ENCODE measurements at places on chromosomes 3 and 15.

- peak; percentile 79 for DNase-seq
These were observed 30.2 kb upstream of the USP3 start for GRCh38 chr15:63473999-63474809.

- DNase-seq, result no peak
These were observed 107.2 kb upstream of the RASGRP1 start for GRCh38 chr15:38671675-38672254.

GRCh38 chr3:191148131-191148530 is 50.9 kb upstream of the OSTN start:
- no peak for DNase-seq

- no peak for DNase-seq
These were observed 23.1 kb downstream of the LRRC31 start for GRCh38 chr3:169846458-169847193.

GRCh38 chr3:161263057-161263456 is 41.9 kb downstream of the NMD3 start:
- DNase-seq, result no peak

- no peak for DNase-seq
These were observed 944.3 kb downstream of the NTRK3 start for GRCh38 chr15:87312221-87312620.

GRCh38 chr3:15766406-15766805 is 31.4 kb downstream of the ANKRD28 start:
- no peak for DNase-seq

DNA sequence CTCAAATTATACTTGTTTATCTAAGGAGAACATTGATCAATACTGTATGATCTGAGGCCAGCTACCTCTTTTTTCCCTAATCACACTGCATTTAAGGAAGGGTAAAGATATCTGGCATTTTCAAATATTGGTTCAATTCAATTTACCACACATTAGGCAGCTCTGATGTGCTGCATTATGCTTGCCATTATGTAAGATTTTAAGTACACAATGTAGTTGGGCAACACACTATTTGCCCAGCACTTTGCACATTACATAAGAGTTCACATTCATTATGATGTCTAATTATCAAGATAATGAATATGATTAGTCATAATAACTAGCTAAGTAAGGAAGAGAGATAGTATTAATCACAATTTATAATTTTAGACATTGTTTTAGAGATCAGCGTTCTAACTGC is 196.3 kb downstream of the BCHE start:
- DNase-seq, result peak; percentile 87

GRCh38 chr3:58151637-58152036 is 59.1 kb downstream of the DNASE1L3 start:
- no peak for DNase-seq

DNA sequence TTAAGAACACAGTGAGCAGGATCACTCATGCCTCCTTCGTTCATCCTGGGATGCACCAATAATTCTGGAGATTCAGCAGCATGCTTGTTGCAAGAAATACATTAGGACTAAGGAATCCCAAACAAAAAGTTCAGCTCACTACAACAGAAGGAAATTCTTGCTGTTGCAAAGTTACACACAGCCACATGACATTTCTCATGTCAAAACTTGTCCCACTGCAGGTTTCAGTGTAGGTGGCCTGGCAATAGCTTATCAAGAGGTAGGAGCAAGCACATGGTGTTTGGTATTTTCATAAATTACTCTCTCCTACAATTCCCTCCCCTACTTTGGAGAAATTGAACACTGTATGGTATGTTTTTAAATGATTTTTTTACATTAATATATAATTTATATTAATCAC is 399.6 kb upstream of the EPHA3 start:
- no peak for DNase-seq

DNA sequence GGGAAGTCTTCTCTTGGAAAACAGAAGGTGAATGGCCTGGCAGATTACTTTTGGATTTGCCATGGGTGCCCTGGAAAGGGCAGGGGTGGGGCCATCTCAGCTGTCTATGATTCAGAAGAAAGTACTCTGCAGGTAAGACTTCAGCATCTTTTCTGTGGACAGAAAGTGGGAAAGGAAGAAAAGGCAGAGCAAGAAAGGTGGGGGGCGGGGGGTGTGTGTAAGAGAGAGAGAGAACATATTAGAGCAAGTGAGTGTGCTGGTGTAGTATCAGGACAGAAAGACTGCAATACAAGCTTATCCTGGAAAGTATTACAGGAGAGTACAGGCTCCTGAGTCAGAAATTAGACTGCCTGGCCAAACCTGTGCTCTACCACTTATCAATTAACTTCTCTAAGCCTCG is 5.5 kb downstream of the TAGLN3 start:
- no peak for DNase-seq

GRCh38 chr3:193271101-193271840 is 30.2 kb downstream of the PLAAT1 start:
- no peak for DNase-seq

GRCh38 chr3:151579571-151580270 is 118.9 kb upstream of the IGSF10 start:
- DNase-seq, result no peak

DNA sequence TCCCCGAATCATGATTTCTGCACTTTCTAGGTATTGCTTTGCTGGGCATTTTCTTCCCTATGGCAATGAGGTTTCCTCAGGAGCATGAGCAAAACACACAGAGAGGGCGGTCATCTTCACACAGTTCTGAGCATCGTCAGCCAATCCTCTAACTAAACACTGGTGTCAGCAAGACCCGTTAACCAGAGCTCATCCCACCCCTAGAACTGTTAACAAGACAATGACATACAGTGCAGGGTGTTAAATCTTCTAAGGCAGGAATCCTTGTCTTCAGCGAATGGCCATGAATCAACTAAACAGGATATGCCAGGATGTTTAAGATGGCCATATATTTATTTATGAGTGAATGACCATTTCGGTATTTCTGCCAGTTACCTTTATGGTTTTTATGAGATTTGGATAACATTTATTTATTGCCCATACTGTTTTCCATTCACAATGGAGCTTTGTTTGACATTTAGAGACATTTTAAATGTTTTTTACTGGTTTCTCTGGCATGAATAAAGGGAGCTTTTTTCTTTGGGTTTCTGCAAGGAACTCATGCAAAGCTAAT is 411.5 kb upstream of the PROK2 start:
- DNase-seq, result no peak

GRCh38 chr15:101161656-101162055 is 90.2 kb downstream of the CHSY1 start:
- DNase-seq, result no peak

- no peak for DNase-seq
These were observed 74.0 kb upstream of the TRPM1 start for GRCh38 chr15:31175484-31175883.
